Right cardiac atrium (tissue), 5 donors: ENCODE measurements at places on chromosomes 1 and 21. TPM values are rescaled to one million over a fixed set of nuclear protein-coding genes. Genes with fewer than 3 reads are reported as not detected.

PADI3 gene
- not detected for total RNA-seq

ZCCHC17 gene
- 14.7 TPM for total RNA-seq

GJB3 gene
- total RNA-seq: not detected

SEC16B gene
- total RNA-seq: 3.5 TPM

STYXL2 gene
- 94.1 TPM for total RNA-seq

KRTAP12-1 gene
- total RNA-seq: not detected

KRTAP7-1 gene
- not detected for total RNA-seq

WNT3A gene
- total RNA-seq: not detected

ID3 gene
- 162 TPM for total RNA-seq

KPNA6 gene
- total RNA-seq: 79.7 TPM

CYP4A22 gene
- total RNA-seq: not detected

TM2D1 gene
- 47.3 TPM for total RNA-seq

TMEM269 gene
- total RNA-seq: 0.06 TPM

ADAMTSL4 gene
- total RNA-seq: 57.0 TPM
